CD8-positive, alpha-beta memory T cell (primary cell): ENCODE measurements at places on chromosomes 3 and 15. TPM values are rescaled to one million over a fixed set of nuclear protein-coding genes. Genes with fewer than 3 reads are reported as not detected.

DNA sequence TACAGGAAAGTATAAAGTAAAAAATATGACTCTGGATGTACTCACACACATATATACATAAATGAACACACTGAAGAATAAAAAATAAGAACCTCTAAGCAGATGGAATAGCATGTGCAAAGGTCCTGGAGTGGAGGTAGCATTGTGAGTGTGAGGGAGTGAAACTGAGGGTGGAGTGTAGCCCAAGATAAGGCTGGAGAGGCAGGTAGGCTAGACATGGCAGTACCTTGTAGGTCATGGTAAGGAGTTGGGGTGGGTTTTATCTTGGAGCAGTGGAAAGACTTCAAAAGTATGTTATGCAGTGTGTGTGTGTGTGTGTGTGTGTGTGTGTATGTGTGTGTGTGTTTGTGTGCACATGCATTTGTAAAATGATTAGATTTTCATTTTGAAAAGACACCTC, 49.5 kb downstream of the TLNRD1 start:
- DNase-seq = no peak

DNA sequence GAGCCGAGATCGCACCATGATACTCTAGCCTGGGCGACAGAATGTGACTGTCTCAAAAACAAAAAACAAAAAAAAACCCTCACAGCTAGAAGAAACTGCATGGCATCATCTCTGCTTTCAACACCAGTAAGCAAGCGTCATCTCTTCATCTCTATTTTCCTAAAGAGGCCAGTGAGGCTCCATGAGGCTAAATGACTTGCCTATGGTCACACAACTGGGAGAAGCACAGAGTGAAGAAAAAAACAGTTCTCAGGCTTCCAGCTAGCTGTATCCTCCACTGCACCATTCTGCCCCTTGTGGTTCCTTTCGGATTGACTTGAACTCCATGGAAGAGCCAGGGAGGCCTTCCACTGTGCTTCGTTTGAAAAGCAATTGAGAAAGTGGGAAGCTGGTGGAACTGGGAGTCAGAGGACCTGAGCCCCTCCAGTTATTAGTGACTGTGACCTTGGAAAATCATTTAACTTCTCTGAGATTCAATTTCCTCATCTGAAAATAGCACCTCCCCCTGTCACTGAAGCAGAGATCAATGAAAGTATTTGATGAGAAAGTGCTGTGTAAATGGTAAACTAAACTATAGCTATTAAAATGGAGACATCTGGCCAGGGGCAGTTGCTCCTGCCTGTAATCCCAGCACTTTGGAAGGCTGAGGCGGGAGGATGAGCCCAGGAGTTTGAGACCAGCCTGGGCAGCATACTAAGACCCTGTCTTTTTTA, 32.1 kb upstream of the DENND4A start:
- DNase-seq = no peak

DNA sequence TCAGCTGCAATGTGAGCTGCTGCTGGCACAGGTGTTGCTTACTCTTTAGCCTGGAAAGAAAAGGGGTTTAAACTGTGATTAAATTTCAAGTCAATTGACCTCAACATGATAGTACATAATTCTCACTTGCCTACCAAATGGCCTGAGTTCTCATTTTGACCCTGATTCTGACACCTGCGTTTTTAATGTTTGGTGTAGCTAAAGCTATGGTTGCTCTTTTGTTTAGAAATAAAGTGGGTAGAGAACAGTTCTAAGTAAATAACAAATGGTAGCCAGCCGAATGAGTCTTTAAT, 100.8 kb upstream of the SOX2 start:
- no peak for DNase-seq

GRCh38 chr3:53998980-53999379, 107.3 kb upstream of the SELENOK start:
- DNase-seq = no peak

- no peak for DNase-seq
Observed at GRCh38 chr3:101936419-101937356, 87.4 kb downstream of the NFKBIZ start.

GRCh38 chr3:55006244-55006676, 78.4 kb upstream of the LRTM1 start:
- no peak for DNase-seq

GRCh38 chr3:184899953-184900595, 88.1 kb downstream of the VPS8 start:
- DNase-seq = no peak

DNA sequence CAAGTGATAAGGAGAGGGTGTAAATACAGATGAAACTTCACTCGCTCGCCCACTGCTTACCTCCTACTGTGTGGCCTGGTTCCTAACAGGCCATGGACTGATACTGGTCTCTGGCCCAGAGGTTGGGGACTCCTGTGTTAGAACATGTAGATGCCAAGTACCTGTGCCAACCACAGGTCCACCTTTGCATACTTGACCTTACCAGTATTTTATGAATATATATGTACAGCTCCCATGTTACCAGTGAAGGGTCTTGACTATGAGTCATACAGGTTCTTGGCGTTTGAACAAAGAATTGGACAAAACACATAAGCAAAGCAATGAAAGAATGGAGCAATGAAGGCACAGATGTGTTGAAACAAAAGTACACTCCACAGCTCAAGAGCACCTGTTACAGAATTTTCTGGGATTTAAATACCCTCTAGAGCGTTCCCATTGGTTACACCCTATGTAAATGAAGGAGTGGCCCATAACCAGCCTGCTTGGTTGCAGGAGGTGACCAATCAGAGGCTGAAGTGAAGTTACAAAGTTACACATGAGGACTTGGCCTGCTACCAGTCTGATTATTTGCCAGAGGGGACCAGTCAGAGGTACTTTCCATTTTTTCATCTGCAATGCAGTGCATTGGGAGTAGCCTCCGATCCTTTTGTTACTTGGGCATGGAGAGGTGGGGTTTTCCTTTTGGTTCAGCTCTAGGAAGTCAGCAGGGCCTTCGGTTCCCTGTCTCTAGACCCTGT, 1.7 kb upstream of the GFM1 start:
- DNase-seq = no peak

Gene LSG1
- polyA plus RNA-seq = 39.3 TPM

Gene SH3GL3
- not detected for polyA plus RNA-seq

Gene WNT7A
- polyA plus RNA-seq = 1.5 TPM
